Foreskin fibroblast (primary cell): ENCODE measurements at places on chromosomes 12 and 14.

GRCh38 chr12:115574826-115575225 is 702.7 kb downstream of the MED13L start:
- DNase-seq = no peak

- DNase-seq = no peak
Measured at GRCh38 chr12:49872381-49872780, 29.5 kb upstream of the BCDIN3D start.

GRCh38 chr14:90426663-90427062 is 29.8 kb downstream of the CALM1 start:
- DNase-seq = peak; percentile 61

GRCh38 chr12:10982244-10982643 is 4.5 kb downstream of the TAS2R50 start:
- DNase-seq = no peak

DNA sequence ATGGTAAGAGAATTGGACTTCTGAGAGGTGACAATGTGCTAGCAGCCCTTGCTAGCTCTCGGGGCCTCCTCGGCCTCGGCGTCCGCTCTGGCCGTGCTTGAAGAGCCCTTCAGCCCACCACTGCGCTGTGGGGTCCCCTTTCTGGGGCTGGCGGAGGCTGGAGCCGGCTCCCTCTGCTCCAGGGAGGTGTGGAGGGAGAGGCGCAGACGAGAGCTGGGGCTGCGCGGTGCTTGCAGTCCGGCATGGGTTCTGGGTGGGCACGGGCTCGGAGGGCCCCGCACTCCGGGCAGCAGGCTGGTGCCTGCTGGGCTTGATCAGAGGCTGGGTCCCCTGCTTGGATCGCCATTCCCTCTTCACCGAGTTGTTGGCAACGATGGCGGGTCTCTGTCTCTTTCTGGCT is 226.4 kb upstream of the AMIGO2 start:
- DNase-seq = no peak

DNA sequence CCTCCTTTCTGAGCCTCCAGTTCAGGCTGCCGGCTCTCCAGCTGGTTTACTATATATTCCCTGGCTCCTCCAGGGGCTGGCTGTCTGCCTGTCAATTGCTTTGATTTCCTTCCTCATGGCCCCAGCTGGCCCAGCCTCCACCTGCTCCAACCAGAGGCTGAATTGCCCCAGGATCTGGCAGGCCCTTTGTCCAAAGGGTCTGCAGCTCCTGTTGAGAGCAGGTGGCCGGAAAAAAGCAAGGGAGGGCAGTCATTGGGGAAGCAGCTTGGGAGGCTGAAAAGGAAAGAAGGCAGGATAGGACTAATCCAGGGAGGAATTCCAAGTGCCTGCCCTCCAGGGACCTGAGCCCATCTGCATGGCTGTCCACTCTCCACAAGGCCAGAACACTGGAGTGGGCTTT is 25.3 kb downstream of the PAH start:
- no peak for DNase-seq

- DNase-seq = peak; percentile 50
Measured at GRCh38 chr14:102363182-102363943, 622 bp downstream of the TECPR2 start.

DNA sequence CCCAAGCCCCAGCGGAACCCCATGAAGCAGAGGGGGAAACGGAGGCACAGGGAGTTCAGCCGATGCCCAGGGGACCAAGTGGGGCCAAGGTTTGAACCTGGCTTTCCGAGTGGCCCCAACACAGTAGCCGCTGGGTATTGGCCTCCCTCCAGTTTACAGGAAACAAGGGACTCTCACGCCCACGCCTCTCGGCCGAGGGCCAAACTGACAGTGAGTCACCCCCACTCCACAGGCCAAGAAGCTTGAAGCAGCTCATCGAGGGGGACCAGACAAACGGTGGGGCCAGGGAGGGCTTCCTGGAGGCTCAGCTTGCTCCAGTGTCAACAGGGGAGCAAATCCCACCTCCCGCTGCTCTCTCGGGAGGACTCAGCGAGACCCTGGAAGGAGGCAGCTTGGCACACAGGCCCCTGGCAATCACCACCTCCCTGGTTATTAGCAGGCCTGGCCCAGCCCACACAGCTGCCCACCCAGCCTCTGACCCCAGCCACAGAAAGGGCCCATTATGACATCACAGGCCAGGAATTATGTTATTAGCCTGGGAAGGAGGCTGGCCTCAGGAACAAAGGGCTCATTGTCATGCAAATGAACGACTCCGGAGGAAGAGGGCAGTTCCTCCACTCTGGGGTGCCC is 54.6 kb downstream of the NCOR2 start:
- peak; percentile 98 for DNase-seq

DNA sequence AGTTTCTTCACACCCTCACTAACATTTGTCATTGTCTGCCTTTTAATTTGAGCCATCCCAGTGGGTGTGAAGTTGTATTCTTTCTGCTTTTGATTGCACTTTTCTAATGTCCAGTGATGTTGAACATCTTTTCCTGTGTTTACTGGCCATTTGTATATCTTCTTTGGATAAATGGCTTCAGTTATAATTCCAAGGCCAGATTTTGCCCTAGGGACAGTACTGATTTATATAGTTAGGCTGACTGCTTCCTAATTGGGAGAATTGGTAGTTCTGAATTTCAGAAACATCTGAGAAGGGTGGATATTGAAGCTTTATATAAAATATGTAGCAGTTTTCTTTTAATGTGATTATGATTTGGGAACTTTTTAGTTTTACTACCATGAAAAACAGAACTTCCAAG is 97.4 kb downstream of the BORCS5 start:
- no peak for DNase-seq

GRCh38 chr12:98852181-98852580 is 207.1 kb downstream of the APAF1 start:
- no peak for DNase-seq

DNA sequence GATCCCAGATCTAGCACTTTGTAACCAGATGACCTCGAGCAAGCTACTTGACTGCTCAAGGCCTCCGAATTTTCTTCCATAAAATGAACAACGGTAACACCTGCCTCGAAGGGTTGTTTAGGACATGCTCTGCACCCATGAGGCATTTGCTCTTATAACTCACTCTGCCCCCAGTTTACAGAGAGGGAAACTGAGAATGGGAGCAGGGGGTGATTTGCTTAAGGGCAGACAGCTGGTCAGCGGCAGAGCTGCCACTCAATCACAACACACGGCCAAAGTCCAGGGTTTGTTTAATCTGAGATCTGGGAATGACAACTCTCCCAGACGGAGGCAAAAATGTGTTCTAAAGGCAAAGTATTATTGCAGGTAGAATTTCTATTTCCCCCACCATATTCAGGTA is 156.3 kb downstream of the RIMBP2 start:
- no peak for DNase-seq

- no peak for DNase-seq
Measured at GRCh38 chr12:132458441-132458840, 31.5 kb upstream of the FBRSL1 start.

DNA sequence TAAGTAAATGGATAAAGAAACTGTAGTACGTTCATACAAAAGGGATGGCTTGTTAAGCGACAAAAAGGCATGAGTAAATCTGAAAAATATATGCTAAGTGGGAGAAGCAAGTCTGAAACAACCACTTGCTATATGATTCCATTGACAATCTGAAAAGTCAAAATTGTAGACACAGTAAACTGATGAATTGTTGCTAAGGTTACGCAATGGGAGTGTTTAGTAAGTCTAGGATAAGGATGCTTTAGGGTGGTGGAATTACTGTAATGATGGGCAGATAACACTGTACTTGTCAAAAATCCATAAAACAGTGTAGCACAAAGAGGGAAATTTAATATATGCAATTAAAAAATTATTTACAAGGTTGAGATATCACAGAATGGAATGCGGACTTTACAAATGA is 984.9 kb downstream of the FSCB start:
- DNase-seq = no peak

GRCh38 chr12:10243818-10244520 is 31.3 kb downstream of the GABARAPL1 start:
- no peak for DNase-seq

- no peak for DNase-seq
Measured at GRCh38 chr12:63804746-63805145, 25.0 kb downstream of the RXYLT1 start.

DNA sequence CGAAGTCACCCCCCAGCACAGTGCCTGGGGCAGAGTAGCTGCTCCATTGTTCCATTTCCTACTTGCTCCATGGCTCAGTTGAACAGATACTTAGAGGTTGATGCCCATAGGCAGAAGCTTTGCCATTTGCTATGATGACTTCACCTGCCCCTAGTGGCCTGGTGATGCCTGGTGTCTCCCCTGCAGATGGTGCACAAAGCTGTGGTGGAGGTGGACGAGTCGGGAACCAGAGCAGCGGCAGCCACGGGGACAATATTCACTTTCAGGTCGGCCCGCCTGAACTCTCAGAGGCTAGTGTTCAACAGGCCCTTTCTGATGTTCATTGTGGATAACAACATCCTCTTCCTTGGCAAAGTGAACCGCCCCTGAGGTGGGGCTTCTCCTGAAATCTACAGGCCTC is 10.6 kb downstream of the SERPINA5 start:
- no peak for DNase-seq

- DNase-seq = no peak
Measured at GRCh38 chr14:91354221-91354916, 63.3 kb downstream of the CCDC88C start.
